ENCODE measurements at places on chromosomes 7 and 10. TPM values are rescaled to one million over a fixed set of nuclear protein-coding genes. Genes with fewer than 3 reads are reported as not detected.

The NKX2-3 gene
- total RNA-seq, result not detected

The GNAT3 gene
- not detected for total RNA-seq

The HOXA3 gene
- 16.6 TPM for total RNA-seq

The RBM48 gene
- 9.4 TPM for total RNA-seq

The SFXN2 gene
- total RNA-seq, result 2.7 TPM

Measured in esophagus muscularis mucosa (tissue), 4 donors.